Activated CD8-positive, alpha-beta memory T cell treated with anti-CD3 and anti-CD28 coated beads, Interleukin-2, amount 50 U/mL, for 48 hours (primary cell): ENCODE measurements at places on chromosomes 6 and 20.
A peak's percentile ranks its signal among the peaks of the same experiment; 100 is the strongest.

GRCh38 chr20:23404196-23404595 lies 17.1 kb downstream of the NAPB start:
- no peak for DNase-seq

- DNase-seq, result no peak
Observed at GRCh38 chr6:36381502-36382389, 5.7 kb downstream of the ETV7 start.

- no peak for DNase-seq
Observed at GRCh38 chr6:3297006-3297405, 38.3 kb downstream of the PSMG4 start.

DNA sequence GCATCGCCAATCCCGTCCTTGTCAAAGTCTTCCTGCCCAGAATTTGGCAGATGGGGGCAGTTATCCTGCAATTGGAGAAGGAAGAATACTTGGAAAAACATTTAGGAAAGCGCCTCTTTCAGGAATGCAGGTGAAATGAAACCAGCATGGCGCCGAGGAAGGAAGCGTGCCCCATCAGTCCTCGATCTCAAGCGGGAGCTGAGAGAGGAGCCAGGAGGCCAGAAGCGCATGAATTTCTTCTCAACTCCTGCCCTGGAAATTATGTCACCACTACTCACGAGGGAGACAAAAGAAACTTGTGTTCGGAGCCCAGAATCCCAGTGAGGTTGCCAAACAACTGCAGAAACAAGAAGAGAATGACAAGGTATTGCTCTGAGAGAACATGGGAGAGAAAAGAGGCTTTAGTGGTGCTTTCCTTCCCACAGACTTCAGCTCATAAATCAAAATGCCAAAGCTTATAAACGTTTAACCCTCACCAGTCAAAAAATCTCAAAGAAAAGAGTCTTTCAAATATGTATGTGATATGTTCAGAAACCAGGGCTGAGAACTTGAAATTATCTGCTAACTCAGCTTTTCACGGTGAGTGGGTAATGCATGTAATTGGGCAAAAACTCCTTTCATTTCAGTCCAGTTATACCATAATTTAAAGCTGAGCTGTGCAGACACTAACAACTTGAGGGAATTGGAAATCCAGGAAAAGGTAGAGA lies 23.9 kb downstream of the THBS2 start:
- no peak for DNase-seq

GRCh38 chr6:150535151-150535804 lies 64.4 kb upstream of the PLEKHG1 start:
- no peak for DNase-seq

DNA sequence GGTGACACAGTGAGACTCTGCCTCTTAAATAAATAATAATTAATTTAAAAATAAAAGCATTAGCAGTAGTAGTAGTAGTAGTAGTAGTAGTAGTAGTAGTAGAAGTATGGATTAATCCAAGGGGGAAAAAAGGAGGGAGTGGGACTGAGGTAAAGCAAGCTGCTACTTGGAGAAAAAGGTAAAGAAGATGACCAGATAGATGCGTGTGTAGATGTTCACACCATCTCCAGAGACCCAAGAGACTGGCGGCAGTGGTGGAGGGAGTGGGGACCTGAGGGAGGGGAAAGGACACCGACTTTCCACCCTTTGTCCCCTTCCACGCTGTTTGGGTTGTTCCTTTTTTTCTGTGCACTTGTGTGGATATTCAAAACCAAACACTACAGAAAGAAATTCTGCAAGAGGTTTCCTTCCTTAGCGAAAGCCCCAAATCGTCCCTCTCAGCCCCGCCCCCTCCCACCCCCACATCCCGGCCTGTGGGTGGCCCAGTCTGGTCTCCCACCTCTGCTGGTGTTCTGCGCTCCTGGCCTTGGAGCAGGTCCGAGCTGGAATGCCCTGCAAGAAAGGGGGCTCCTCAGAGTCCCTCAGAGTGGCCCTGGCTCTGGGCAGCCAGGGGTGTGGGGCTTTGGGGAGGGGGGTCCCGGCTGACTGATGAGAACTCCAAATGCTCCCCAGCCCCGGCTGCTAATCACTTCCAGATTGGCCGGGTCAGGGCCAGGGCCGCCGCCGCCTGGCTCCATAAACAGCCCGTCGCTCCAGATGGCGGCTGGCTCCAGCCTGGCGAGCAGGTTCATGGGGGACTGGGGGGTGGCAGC lies 60.2 kb downstream of the UBE2V1 start:
- DNase-seq, result no peak

DNA sequence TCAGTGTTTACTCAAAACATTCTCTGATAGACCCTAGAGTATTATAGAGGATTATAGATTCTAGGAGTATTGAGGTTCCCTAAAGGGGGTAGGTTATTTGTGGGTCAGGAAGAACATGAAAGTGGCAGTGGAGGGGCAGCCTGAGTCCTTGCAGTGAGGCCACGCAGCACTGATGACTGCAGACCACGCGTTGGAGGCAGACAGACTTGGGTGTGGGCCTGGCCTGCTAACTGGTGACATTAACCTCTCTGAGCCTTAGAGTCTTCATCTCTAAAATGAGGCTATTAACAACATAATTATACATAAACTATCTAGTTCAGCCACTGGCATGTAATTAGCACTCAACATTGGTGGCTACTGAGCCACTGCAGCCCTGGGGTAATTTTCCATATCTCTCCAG lies 16.1 kb downstream of the MTCL3 start:
- DNase-seq, result no peak

DNA sequence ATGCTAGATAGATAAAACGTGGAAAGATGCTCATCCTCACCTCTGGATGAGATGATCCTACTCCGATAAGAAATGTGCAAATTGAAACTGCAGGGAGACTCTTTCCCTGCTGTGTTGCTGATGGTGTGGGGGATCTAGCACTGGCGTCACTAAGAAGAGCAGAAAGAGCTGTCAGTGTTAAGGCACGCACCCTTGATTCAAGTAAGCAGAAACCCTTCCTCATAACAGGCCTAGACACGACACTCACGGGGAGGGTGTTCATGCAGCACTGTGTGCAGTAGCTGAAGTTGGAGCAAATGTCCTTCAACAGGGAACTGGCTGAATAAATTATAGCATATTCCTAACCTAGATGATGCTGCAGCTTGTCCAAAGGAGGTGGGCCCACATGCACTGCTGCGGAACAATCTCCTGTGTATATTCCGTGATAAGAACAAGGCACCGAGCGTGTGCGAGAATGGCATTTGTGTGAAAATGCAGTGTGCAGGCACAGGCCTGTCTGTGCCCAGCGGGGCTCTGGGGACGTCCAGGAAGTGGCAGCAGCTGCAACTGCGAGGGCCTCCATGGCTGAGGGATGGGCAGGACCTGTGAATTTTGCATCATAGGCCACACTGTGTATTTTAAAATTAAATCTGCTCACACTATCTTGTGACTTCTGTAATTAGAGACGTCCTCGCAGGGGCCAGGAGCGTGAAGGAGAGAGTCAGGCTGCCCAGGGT lies 64.0 kb downstream of the TCP11 start:
- DNase-seq, result no peak

DNA sequence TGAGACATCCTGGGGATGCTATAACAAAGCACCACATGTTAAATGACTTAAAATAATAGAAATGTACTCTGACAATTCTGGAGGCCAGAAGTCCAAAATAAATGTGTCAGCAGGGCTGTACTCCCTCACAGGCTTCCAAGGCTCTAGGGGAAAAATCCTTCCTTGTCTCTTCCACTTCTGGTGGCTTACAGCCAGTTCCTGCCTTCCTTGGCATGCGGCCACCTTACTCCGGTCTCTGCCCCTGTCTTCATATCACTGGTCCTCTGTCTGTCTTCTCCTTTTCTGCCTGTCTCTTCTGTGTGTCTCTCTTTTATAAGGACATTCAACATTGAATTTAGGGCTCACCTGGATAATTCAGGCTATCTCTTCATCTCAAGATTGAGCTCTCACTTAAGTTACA lies 155.3 kb upstream of the SYNCRIP start:
- DNase-seq, result no peak

- no peak for DNase-seq
Observed at GRCh38 chr6:100726666-100727065, 154.5 kb downstream of the ASCC3 start.

DNA sequence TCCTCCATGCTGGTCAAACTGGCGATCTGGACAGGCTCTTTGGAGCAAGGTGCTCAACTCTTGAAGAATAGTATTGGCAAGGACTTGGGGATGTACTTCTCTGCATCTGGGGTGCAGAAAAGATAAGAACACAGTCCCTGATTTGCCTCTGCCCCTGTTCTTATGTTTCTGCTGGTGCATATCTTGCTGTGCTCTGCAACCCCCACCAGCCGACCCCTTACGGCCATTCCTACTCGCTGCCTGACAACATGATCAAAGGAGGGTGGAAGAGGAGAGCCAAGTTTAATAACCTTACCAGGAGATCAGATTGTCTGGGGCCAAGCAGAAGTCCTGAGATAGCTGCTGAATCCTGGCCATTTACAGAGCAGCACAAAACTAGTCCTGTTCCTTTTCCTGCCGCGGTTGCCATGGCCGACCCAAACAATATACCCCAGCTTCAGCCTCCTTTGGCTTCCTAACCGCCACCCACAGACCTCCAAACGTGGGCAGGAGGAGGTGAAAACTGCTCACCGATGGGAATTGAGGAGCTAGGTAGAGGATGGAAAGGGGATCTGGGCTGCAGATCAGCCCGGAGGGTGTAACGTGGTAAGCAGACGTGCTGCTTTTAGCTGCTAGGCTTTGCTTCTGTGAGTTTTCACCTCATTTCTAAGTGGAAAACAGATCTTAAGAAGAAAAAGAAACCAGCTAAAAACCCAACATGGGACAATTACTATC lies 60.9 kb downstream of the ATXN1 start:
- peak; percentile 72 for DNase-seq

DNA sequence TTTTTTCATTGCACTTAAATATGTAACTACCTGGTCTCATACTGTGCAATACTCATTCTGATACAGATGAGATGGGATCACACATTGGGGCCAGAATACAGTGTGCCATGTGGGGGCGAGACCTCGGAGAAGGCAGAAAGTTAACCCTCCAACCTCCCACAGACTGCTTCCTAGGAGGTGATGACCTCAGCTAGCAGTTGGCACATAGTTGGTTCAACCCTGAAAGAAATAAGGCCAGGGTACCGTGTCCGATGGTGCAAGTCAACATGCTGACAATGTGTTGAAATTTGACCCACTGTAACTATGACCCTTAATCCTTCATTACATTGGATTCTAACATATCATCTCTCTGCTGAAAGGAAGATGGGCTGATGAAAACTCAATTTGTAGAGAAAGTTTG lies 61.9 kb downstream of the GJA10 start:
- DNase-seq, result no peak

DNA sequence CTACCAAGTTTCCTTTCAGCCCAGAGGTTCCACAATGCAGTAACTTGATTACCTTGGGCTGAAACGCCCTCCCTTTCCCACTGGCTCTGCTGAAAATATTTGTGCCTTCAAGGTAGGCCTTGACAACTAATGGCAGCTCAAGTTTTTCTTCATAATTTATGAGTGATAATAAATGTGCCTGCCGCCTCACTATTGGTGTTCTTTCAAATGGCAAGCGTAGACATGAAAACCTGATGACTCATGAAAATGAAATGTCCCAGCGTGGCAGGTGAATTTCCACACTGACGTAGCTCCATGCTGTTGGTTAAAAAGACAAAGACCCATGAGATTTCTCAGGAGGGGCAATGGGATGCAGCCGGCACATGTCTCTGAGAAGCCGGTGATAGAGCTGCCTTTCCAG lies 107.2 kb upstream of the GGTLC1 start:
- DNase-seq, result no peak

DNA sequence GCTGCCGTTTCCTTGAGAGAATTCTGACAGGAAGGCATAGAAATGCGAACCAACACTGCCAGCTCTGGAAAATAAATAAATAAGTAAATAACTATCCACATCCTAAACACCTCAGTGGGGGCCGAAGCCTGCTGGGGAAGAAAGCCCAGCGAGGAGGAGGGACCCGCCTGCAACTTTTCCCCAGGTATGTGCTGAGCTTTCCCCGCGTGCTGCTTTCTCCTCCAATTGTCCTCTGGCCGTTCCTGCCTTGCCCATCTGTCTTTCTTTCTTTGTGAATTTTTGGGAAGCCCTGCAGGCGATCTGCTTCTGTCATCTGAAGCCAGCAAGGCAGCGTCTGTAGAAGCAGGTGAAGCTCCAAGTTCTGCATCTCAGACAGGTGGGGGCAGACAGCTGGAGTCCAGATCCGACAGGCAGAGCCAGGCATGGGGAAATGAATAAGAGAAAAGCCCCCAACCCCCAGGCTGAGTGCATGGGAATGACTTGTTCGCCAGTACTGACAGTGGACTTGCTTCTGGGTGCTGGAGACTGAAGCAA lies 49.2 kb upstream of the IL17A start:
- no peak for DNase-seq

DNA sequence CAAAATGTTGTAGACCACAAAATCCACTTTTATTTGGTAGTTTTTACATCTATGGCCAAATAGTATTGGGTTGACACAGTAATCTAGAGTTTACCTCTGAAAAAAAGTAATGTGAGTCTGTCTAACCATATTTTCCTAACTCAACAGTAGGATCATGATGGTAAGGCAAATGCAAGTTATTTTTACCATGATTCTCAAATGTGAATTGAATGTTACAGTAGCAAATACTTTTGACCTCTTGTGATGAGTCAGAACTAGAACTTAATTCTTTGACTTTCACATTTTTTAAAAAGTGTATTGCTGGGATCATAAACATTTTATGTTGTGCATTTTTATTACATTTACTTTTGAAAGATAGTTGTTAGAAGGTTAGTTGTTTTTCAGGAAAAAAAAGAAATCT lies 22.0 kb downstream of the RNF146 start:
- no peak for DNase-seq

DNA sequence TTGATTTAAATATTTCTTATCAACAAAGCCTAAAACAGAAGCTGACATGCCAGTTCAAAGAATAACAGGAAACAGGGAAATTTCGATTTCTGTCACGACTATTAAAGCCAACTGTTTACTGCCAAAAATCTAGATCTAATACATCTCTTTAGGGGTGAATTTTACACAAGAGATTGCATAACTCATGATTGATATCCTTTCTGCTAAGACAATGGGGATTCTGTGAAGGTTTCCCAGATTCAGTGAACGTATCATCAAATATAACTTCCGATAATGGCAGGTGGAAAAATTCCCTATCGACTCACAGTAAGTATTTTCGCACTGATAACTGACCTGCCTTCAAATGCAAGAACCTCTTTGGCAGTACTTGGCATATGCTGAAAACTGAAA lies 42.9 kb downstream of the NHSL1 start:
- no peak for DNase-seq

- no peak for DNase-seq
Observed at GRCh38 chr20:46607849-46608497, 43.3 kb downstream of the SLC13A3 start.

DNA sequence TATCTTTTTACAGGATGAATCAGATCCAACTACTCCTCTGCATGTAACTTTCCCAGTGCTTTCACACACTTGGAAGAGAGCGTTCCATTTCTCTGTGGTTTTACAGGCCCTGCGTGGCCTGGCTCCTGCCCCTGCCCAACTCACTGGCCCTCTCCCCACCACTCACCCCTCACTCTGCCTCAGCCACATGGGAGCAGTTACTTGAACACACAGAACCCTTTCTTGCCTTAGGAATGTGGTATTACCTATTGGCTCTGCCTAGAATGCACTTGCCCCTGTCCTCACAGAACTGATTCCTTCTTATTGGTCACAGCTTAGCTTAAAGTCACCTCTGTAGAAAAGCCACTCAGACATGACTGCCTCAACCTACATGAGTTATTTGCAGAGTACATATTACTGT lies 108.4 kb downstream of the CRYBG1 start:
- DNase-seq, result no peak
